ENCODE measurements at places on chromosomes 1 and 21. TPM values are rescaled to one million over a fixed set of nuclear protein-coding genes. Genes with fewer than 3 reads are reported as not detected.

LAMB3 gene
- 0.82 TPM for total RNA-seq

GRCh38 chr1:154391086-154391770 lies 13.9 kb upstream of the IL6R start:
- DNase-seq, result no peak

- DNase-seq, result no peak
Measured at GRCh38 chr1:204316164-204316563, 43.6 kb downstream of the PLEKHA6 start.

GRCh38 chr1:9313576-9313975 lies 20.9 kb downstream of the SPSB1 start:
- DNase-seq, result no peak
